Stimulated activated CD4-positive, alpha-beta T cell treated with anti-CD3 and anti-CD28 coated beads, Interleukin-15, amount 100 ng/mL, for 48 hours (primary cell): ENCODE measurements at places on chromosomes 3 and 15.

GRCh38 chr15:69161878-69162213 is 1.4 kb downstream of the GLCE start:
- DNase-seq, result no peak

- no peak for DNase-seq
These were observed 504.6 kb upstream of the NECTIN3 start for GRCh38 chr3:110567029-110567428.

DNA sequence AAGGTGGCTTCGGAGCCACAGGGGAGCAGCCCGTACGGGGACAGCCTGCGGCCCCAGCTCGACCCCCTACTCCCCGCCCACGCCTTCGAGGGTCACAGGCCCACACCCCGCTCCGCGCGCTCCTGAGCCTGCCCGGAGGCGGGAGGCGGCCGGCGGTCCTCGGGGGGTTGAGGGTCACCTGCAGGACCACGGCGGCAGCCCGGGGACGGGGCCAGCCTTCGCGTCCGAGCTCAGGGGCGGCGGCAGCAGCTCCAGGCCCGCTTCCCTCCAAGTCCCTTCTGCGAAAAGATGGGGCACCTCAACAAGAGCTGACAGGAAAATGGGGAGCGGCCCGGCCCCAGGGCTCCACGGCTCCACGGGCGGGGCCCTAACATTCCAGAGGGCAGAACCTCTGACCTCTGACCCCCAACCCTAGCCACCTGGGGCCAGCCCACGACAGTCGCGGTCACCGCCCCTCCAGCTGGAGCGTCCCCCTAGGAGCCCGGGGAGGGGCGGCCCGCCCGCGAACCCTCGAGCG is 428 bp downstream of the LYSMD4 start:
- no peak for DNase-seq

DNA sequence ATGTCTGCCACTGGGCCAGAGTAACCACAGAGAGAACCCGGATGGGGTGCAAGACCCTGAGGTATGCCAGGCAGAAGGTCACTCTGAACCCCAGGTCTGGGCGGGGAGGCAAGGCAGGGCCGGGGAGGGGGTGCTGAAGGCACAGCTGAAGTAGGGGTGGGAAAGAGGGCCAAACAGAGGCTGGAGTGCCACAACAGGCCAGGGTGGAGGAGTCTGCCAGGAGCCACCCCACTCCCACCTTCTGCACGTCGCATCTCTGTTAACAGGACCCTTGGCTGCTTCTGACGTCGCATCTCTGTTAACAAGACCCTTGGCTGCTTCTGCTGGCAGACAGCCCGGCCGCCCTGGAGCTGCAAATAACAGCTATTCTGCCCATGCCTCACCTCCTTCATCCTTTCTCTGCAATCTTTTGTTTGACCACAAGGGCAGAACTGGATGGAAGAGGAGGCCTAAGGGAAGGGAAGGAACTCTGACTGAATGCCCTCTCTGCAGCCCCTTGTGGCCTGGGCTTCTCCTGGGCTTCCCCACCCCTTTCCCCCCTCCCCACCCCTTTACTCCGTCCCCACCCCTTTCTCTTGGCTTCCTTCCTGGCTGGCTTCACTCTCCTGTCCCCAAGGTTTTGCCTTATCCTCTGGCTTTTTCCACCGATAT is 20.6 kb upstream of the FBLN2 start:
- no peak for DNase-seq

- DNase-seq, result no peak
These were observed 129.8 kb upstream of the CPNE4 start for GRCh38 chr3:132164469-132165092.

DNA sequence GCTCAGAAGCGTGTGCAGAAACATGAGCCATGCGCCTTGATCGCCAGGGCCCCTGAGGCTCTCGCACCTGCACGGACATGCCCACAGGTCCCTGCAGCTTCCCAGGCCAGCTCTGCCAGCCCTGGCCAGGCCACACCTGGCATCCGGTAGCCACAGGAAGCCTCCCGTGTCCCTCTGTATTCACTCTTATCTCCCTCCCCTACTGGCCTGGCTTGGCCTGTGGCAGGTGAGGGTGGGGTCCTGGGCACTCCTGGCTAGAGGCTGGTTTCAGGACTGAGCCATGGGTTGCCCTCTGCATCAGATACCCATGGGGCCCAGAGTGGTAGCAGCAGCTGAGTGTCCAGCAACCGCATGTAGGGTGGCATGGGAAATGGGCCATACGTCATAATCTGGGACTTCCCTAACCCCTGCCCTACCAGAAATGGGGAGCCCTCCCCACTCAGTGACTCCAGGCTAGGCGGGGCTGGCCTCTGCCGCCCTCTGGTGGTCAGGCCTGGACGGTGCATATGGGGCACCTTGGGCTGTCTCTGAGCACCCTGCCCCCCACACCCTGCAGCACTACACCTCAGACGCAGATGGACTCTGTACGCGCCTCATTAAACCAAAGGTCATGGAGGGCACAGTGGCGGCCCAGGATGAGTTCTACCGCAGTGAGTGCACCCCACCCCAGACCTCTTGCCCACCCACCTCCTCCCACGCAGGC is 12.6 kb upstream of the LMAN1L start:
- peak; percentile 73 for DNase-seq

- no peak for DNase-seq
These were observed 71.0 kb upstream of the PRR23E start for GRCh38 chr3:127121885-127122284.

GRCh38 chr3:13079051-13079450 is 5.8 kb upstream of the IQSEC1 start:
- DNase-seq, result no peak

- no peak for DNase-seq
These were observed 86.1 kb downstream of the LIPC start for GRCh38 chr15:58517682-58518525.

GRCh38 chr3:58952128-58952917 is 97.5 kb downstream of the CFAP20DC start:
- DNase-seq, result no peak

GRCh38 chr15:101051291-101052030 is 132.3 kb downstream of the LRRK1 start:
- DNase-seq, result no peak

- DNase-seq, result no peak
These were observed 51.0 kb downstream of the NKIRAS1 start for GRCh38 chr3:23865595-23866396.

DNA sequence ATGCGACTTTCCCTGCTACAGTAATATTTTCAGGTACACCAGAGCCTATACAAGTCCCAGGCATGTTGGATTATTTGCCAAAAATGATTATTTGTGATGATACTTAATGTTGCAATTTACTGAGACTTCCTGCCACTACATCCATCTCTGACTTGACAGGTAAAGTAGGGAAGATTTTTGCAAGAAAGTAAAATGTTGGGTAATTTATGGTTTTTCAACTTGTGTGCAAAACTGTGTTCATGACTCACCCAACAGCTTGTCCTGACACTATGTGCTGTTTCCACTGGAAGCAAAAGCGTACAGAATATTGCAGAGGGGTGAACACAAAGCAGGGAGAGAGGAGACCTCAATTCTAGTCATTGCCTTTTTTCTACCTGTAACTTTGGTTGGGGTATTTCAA is 5.4 kb upstream of the CRBN start:
- no peak for DNase-seq

DNA sequence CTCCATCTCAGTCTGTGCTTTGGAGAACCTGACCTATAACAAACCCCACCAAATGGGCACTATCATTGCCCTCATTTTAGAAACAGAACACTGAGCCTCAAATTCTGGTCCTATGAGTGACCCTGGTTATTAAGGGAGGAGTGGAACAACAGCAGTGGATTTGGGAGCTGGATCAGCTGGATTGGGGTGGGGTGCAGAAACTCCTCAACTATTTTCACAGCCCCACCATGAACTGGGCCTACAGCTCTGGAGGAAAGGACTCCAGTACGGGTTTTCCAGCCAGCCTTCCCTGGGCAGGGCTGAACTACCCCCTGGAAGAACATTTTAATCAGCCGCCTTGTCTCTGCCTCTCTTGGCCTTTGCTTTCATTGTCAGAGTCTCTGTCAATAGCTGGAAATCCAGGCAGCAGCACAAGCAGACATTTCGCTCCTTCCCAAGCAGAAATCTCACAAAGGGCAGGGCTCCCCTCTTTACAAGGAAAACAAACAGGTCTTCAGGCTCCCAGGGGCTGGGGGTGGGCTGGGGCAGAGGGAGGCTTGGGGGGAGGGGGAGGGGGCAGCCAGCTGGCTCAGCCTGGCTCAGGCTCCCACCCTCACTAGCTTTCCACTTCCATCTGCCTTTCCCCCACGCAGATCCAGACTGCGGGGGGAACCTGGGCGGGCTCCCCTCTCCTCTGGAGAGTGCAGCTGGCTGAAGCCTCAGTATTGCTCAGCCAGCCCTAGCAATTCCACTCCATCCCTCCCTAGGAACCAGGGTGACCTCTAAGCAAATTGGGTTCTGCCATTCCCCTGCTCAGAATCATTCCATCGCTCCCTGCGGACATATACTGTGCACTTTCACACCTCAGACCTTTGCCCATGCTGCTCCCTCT is 13.7 kb upstream of the TLE3 start:
- DNase-seq, result no peak

GRCh38 chr3:40766396-40766795 is 241.6 kb downstream of the ZNF621 start:
- no peak for DNase-seq

- peak; percentile 34 for DNase-seq
These were observed 169.7 kb upstream of the TMCO5A start for GRCh38 chr15:37764733-37765191.

DNA sequence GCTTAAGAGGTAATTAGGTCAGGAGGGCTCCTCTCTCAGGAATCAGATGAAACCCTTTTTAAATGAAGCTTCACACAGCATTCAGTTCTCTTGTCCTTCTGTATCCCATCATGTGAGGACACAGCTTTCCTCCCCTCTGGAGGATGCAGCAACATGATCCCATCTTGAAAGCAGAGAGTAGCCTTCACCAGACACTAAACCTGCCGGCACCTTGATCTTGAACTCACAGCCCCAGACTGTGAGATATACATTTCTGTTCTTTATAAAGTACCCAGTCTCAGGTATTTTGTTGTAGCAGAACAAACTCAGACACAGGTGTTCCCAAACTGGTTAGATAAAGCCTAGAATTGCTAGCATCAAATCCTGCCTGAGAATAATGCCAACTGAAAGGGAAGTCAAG is 83.7 kb upstream of the PRICKLE2 start:
- no peak for DNase-seq

DNA sequence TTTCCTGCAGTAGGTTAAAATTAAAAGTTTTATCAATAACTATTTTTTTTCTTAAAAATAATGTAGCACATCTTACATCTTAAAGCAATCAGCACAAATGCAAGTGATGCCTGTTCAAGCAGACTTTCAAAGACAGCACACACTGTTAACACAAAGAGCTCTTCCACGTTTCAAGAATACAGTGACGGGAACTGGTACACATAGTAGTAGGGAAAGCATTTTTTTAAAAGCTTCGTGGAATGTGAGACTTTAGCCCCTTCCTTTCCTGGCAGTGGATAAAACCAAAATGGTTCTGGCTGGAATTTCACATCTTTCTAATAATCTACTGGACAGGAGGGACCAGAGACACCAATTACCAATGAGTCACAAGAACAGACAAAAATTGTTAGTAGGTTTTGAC is 33.5 kb upstream of the SLC2A2 start:
- DNase-seq, result no peak

DNA sequence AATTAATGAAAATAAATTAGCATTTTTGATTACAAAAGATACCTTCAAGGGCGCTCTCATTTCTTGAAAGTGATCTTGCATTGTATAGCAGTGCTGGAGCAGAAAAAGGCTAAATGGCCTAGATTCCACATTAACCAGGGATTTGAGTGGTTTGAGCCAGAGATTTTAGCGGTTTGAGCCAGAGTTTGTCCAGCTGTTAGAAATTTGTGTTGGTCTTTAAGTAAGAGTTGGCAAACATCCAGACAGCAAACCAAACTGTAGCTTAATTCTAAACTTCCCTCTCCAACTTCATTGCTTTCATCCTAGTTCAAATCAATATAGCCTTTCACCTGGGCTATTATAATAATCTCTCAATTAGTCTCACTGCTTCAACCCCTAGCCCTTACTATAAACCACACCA is 351.7 kb downstream of the IGSF11 start:
- DNase-seq, result no peak

DNA sequence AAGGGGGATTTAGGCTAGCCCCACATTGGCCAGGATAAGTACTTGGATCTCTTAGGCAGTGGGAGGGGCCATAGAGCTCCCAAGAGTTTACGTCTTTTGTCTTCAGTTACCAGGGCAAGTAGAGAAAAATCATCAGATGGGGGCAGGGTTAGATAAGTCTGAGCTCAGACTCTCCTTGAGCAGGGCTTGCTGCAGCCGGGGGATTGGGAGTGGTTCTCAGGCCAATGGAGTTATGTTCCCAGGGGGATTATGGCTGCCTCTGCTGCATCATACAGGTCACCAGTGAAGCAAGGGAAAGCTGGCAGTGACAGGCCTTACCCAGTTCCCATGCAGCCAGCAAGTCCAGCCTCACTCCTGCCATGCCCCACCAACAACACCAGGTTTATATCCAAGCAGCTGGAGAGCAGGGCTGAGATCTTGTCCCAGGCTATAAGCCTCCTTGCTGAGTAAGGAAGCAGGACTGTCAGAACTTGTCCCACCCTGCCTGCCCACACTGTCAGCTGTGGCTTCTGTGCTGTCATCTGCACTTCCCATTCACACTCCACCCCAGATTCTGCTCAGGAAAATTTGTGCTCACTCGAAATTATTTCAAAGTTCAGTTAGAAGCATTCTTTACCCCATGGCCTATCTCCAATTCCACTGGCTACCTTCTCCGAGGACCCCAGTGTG is 215.3 kb downstream of the FAM43A start:
- DNase-seq, result no peak

- DNase-seq, result no peak
These were observed 5.0 kb upstream of the ARL14 start for GRCh38 chr3:160671995-160672394.

- DNase-seq, result no peak
These were observed 1.9 kb upstream of the VWA5B2 start for GRCh38 chr3:184227481-184227935.

DNA sequence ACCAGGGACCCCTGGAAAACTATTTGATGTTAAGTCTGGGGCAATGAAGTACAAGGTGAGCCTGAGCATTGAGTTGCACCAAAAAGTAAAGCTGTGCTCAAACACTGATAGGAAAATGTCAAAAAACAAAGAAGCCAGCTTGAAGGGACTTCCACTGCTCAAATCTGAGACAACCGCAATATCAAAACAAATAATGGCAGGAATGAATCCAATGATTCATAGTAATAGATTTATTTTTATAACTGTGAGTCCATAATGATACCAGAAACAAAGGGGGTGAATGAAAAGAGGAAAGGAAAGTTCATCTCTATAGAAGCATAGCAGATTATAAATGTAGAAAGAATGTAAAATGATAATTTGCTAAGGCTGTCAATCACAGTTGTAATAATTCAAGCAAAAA is 237.3 kb upstream of the ZBTB20 start:
- no peak for DNase-seq

DNA sequence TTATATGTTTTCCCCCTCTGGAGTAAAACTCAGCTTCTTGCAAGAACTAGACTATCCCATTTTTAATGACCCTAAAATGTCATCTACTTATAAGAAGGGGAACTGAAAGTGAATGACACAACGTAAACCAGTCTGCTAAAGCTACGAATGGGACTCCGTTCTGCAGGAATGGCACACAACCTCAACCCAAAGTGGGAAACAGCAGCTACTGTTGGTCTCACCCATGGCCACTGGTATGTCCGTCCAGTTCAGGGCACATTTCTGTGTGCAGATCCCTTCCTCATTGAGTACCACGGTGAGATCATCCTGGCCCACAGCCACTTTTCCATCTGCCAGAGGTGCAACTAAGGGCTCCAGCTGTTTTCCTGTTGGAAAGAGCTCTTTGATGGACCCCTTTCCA is 23.8 kb downstream of the VPS39 start:
- DNase-seq, result no peak

- peak; percentile 16 for DNase-seq
These were observed 589 bp downstream of the HERC1 start for GRCh38 chr15:63833021-63833696.
